ENCODE measurements at places on chromosomes 7 and 10.

GRCh38 chr7:37225285-37225969 is 223.2 kb downstream of the ELMO1 start:
- DNase-seq = no peak

DNA sequence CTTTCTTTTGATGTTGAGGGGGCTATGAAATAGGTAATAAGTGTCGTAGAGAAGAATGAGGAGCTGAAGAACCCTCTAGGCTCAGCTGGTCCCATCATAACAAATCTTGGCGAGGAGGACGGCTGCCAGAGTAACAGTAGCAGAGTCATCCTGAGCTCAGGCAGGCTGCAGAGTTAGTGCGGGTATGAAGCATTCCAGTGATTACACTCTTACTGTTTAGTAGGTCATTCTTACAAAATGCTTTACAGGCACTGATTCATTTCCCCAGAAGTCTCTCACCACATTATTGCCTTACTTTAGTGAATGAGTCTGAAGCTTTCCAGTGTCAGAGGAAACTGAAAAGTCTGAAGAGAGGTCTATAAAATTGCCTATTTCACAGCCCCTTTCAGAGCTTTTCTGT is 43.9 kb upstream of the GPR158 start:
- no peak for DNase-seq

GRCh38 chr7:17680943-17681351 is 259.3 kb downstream of the SNX13 start:
- DNase-seq = no peak

DNA sequence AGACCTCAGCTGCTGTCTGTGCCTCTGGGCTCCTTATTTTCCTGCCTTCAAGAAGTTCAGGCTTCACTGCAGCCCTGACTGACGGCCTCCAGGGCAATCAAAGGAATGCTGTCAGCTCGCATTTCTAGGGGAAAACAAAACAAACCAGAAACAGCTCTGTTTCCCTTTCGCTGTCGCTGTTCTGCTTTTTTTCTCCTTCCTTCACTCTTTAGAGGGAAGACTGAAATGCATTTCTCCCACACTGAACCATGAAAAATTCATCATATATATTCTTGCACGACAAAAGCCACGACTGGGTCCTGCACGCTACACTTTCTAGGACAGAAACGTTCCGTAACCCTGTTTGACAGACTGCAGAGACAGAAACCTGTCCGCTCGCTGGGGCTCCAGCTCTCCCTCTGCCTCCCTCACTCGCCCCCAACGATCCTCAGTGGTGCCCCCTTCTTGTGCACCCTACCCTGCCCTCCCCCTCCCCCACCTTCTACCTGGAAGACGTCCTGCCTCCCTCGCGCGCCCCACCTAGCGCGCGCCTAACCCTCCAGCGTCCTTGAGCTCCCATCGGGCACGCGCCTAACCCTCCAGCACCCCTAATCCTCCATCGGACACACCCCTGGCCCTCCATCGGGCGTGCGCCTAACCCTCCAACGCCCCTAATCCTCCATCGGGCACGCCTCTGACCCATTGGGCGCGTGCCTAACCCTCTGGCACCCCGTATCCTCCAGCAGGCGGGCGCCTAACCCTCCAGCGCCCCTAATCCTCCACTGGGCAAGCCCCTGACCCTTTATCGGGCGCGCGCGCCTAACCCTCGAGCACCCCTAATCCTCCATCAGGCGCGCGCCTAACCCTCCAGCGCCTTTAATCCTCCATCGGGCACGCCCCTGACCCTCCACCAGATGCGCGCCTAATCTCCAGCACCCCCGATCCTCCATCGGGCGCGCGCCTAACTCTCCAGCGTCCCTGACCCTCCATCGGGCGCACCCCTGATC is 37.1 kb downstream of the SVOPL start:
- DNase-seq = no peak

DNA sequence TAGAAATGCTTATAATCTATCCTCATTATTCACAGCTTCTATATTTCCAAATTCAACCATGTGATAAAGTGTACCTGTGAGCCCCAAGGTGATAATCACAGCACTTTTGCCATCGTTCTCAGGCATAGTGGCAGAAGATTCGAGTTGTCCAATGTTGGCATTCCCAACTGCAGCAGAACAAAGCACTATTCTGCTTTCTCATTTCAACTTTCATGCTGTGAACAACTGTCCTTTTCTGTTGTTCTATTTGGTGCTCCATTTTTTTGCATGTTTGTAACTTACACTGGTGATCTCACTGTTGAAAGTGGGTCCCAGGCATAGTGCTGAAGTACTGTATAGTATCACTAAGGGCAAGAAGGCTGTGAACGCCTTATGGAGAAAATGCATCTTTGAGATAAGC is 438.2 kb downstream of the PAXIP1 start:
- DNase-seq = no peak

DNA sequence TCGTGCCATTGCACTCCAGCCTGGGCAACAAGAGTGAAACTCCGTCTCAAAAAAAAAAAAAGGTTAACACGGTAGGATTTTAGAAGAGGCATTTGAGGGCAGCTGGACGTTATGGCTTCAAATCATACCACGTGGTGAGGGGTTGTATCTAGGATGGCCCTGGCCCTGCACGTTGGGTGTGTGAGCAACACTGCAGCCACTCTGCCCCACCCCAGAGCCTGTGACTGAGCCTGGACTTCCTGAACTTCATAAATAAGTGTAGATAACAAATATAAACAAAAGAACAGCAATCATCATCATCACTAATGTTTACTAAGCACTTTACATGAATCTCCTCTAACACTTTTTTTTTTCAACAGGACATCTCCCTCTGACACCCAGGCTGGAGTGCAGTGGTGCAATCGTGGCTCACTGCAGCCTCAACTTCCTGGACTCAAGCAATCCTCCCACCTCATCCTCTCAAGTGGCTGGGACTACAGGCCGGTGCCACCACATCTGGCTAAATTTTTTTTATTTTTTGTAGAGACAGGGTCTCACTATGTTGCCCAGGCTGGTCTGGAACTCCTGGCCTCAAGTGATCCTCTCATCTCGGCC is 169.5 kb upstream of the FRMD4A start:
- DNase-seq = no peak

GRCh38 chr10:62907470-62908212 is 91.5 kb upstream of the EGR2 start:
- no peak for DNase-seq

GRCh38 chr7:150937848-150938561 is 40.1 kb downstream of the KCNH2 start:
- DNase-seq = no peak

- no peak for DNase-seq
These were observed 18.2 kb upstream of the HECTD2 start for GRCh38 chr10:91391920-91392319.

DNA sequence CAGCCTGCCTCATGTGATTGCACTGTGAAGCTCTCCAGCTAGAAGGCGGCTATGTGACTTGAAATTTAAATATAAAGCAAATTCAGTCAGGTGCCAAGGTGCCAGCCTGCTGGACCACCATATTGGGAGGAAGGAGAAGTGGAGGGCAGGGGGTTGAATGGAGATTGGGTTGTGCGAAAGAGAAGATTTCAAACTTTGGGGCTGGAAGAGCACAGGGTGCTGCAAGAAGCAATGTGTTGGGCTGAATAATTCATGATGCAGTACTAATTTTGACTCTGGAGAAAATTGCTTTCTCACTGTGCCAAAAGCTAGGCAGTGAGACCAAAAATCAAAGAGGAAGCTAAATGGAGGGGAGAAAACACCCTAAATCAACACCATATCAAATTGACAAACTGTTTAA is 335.3 kb downstream of the NRG3 start:
- DNase-seq = no peak
